ENCODE measurements at places on chromosomes 2 and 18.

- DNase-seq = no peak
Measured at GRCh38 chr2:5959836-5960820, 267.9 kb downstream of the SOX11 start.

DNA sequence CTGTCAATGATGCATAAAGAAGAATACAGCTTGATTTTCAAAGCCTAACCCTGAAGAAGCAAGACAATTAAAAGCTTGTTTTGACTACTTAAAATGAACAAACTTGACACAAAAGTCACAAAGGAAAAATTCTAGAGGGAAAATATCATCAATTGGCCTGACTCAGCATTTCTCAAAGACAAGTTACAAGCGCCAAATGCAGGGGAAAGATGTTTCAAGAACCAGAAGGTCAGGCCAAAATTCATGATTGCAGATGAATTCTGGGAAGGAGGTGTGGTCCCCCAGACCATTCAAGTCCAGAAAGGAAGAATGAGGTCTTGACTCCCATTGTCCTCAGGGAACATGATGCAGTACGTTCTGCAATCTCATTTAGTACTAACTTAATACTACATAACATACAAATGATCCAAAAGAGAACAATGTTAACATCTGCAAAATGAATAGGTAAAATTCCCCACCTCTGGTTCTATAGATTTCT, 64.5 kb downstream of the FAM210A start:
- DNase-seq = no peak

DNA sequence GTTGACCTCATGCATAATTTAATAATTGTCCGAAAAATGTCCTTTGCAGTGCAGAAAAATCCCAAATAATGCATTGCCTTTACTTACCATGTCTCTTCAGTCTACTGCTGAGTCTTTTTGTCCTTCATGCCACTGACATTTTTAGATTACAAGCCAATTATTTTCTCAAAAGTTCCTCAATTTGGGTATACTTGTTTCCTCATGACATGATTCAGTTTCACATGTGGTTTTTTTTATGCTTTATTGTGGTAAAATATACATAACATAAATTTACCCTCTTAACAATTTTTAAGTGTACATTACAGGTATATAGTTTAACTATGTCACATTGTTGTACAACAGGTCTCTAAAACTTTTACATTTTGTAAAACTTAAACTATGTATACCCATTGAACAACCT, 81.0 kb downstream of the EPC2 start:
- no peak for DNase-seq

DNA sequence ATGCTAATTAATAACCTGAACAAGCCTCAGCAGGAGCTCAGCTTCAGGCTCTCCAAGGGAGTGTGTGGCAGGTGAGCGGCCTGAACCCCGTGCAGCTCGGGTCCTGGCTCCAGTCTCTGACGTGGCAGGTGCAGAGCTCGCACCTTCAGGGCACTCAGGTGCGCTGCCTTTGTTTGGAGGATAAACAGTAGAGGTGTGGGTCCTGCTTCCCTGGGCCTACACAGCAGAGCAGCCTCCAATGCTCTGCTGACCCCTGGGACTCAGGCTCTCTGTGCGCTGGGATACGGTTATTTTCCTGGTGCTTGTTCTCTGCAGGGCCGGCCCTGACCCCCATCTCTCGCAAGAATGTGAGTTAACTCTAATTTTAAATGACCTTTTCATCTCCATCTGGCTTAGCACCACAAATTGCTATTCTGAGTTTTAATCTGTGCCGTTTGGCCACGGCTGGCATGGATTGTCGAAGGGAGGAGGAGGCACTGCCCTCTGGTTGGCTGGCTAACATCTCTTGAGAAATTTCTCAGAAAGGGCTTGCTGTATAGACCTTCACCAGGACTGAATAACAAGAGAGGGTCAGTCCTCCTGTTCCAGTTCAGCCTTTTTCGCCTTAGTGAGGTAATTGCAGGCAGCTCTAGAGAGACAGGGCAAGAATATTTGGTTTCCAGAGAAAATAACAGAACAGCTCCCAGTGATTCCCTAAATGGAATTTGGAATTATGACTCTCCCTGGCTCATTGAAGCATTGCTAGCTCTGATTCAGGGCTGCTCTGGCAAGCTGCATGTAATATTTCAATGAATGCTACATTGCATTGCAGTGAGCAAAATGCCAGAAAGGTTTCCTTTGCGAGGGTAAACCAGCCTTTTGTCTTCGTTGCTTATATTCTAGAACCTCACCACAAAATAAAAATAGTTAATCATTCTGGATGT, 161.8 kb downstream of the DCDC2C start:
- no peak for DNase-seq

GRCh38 chr2:102622646-102623045, 3.3 kb downstream of the SLC9A2 start:
- no peak for DNase-seq

Data from fibroblast of mammary gland (primary cell).